GM19239 (cell line): ENCODE measurements at places on chromosomes 2 and 18.

GRCh38 chr2:106193690-106193976 is 468 bp downstream of the UXS1 start:
- DNase-seq: no peak

DNA sequence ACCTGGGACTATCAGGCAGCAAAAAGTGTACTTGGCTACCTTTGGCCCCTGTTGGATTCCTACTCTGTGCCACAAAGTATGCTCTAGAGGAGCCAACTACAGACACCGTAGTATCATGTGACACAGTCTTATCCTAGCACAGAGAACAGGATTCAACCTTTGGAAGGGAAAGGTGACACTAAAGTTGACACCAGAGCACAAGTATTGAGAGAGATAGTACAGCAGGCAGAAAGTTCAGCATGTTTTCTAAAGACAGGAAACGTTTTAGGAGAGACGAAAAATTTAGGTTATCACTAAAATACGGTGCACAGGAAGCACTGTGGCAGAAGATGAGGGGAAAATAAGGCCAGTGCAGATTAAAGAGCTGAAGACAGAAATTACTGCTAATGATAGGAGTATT is 18.6 kb downstream of the SMAD2 start:
- no peak for DNase-seq

DNA sequence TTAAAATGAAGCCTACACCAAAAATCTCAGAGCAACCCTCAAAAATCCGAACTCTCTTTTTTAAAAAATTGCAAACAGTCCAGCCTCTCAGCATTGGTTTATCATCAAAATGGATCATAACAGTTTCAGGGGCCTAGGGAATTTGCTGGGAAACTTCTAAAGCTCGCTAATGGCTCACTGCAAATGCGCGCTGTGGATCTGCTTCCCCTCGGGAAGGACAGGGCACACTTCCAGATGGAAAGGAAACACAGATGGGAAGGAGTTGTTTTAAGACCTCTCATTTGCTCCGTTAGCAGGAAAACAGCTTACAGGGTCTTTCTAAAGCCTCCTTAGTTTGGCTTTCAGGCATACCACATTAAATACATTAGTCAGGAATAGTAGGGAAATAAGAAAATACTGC is 27.2 kb downstream of the FECH start:
- DNase-seq: no peak

- DNase-seq: peak; percentile 57
Measured at GRCh38 chr2:227884511-227884947, 13.1 kb downstream of the DAW1 start.

- no peak for DNase-seq
Measured at GRCh38 chr2:22494156-22494555, 890.8 kb upstream of the KLHL29 start.

DNA sequence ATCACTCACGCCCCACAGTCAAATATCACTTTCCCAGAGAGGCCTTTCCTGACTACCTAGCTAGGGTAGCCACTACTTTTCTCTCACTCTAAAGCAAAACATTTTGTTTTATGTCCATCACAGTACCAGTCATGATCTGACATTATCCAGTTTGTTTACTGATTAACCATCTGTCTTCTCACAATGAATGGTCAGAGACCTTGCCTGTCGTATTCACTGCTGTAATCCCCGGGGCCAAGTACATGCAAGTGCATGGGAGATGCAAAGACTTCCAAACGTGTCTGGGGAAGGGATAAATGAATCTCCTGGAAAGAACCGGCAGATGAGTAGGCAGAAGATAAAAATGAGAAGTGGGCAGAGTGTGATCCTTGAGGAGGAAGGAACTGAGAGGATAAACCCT is 39.7 kb downstream of the THUMPD2 start:
- DNase-seq: no peak

DNA sequence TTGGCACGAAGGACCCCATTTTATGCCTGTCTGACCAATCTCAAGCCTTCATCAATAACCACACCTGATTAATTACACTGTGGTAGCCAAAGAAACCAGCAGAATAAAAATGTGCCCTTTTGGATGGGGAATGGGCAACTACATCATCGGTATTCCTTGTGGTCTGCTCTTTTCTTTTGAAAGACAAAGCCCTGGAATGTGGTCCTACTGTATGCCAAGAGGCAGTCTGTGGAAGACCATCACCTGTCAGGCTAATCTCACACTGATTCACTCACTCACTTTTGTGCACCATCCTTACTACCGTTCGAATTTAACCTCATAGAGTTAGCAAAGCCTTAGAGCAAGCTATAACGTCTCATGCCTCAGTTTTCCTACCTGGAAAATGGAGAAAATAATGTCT is 275.2 kb upstream of the LRRTM1 start:
- DNase-seq: no peak

GRCh38 chr2:83565626-83566025 is 893.5 kb downstream of the SUCLG1 start:
- DNase-seq: no peak
